Right atrium auricular region (tissue), 2 donors: ENCODE measurements at places on chromosomes 6 and 20. TPM values are rescaled to one million over a fixed set of nuclear protein-coding genes. Genes with fewer than 3 reads are reported as not detected.

GRCh38 chr20:51803148-51803854 lies 980 bp upstream of the SALL4 start:
- H3K27ac ChIP-seq = no peak overlapping the region
- H3K4me3 ChIP-seq = no peak overlapping the region
- peaks cover 7% of the 10 kb centered on the region for H3K27me3 ChIP-seq
- no peak for DNase-seq

DNA sequence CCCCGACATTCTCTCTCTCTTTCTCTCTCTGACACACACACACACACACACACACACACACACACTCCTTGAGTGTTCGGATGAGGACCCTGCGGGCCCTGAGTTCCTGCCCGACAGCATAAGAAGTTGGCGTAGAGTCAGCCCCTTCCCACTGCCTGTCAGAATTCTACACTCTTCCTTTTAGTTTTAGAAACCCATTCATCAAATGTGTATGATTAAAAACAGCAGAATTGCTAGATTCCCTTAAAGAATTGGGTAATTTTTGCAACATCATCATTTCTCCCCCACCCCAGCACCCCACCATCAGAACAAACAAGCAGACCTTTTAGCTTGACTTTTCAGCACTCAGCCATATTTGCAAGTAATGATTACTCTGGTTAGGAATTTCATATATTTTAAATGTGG lies 322.8 kb downstream of the FARS2 start:
- no peak overlapping the region for H3K27ac ChIP-seq
- H3K4me3 ChIP-seq = no peak overlapping the region
- no peaks in the 10 kb centered on the region for H3K27me3 ChIP-seq
- DNase-seq = no peak
- H3K36me3 ChIP-seq = no peaks in the 10 kb centered on the region

DNA sequence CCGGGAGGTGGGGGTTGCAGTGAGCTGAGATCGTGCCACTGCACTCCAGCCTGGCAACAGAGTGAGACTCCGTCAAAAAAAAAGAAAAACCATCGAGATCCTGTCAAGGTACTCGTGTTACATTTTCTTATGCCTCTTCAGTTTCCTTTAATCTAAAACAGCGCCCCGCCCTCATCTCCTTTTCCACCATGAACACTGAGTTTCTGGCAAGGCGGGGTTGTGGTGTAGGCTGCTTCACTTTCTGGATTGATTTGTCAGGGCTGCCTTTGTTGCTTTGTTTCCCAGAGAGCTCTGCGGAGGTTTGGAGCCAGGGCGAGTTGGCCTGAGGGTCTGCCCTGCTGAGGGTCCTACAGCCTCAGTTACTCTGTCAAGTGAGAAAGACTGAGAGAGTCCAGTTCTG lies 8.9 kb downstream of the ITPR3 start:
- H3K4me1 ChIP-seq = no peaks in the 10 kb centered on the region
- no peaks in the 10 kb centered on the region for H3K27me3 ChIP-seq
- H3K27ac ChIP-seq = no peak overlapping the region
- DNase-seq = no peak
- no peak overlapping the region for H3K4me3 ChIP-seq

GRCh38 chr20:44183282-44183681 lies 3.7 kb downstream of the JPH2 start:
- no peaks in the 10 kb centered on the region for H3K4me1 ChIP-seq
- peak overlapping the region; percentile 97 for H3K27ac ChIP-seq
- peak overlapping the region; percentile 79 for H3K4me3 ChIP-seq
- no peaks in the 10 kb centered on the region for H3K27me3 ChIP-seq
- DNase-seq = peak; percentile 18

DNA sequence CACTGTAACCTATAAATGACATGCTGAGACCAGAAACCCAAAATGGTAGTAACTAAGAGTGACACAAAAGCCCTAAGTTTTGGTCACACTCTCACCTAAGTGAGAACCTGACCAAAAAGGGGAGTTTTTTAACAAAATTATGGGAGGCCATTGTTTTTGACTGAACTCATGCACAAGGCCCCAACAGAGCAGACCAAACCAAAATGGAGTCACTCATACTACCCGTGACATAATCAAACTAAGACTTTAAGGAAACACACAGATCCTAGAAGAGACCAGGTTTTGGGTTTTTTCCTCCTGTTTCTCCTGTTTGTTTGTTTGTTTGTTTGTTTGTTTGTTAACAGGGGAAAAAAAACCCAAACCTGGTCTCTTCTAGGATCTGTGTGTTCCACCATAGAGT lies 49.2 kb upstream of the MRAP2 start:
- H3K36me3 ChIP-seq = no peaks in the 10 kb centered on the region
- H3K27me3 ChIP-seq = no peaks in the 10 kb centered on the region
- DNase-seq = no peak
- no peaks in the 10 kb centered on the region for H3K4me1 ChIP-seq
- no peak overlapping the region for H3K4me3 ChIP-seq

DNA sequence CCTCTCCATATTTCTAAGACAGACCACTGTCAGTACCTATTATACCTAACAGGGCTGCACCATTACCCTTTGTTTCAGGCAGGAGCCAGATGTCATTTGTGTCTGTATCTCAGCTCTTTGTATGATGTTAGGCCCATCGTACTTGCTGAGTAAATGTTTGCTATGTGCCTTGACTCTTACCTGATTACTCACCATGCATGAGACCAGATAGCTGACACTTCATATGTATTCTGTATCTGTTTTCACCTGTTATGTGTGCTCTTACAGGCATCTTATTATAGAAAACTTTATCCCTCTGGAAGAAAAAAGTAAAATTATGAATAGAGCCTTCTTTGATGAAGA lies 31.7 kb upstream of the ASXL1 start:
- H3K27me3 ChIP-seq = no peaks in the 10 kb centered on the region
- H3K4me3 ChIP-seq = no peak overlapping the region
- peaks cover 3% of the 10 kb centered on the region for H3K4me1 ChIP-seq
- DNase-seq = no peak

DNA sequence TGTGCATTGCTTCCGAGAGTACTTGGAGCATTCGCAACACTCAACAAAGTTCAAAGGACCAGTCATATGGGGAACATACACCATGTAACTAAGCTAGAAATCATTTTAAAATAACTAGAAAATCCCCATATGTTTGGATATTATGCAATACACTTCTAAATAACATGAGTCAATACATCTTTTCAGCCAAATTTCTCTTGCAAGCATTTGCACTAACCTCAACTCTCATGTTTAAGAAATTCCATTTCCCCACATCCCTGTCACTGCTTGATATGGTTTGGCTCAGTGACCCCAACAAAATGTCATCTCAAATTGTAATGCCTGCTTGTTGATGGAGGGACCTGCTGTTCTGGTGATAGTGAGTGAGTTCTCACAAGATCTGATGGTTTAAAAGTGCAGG lies 85.7 kb upstream of the CST7 start:
- no peaks in the 10 kb centered on the region for H3K4me1 ChIP-seq
- H3K4me3 ChIP-seq = no peak overlapping the region
- DNase-seq = no peak
- H3K36me3 ChIP-seq = no peaks in the 10 kb centered on the region
- H3K27me3 ChIP-seq = no peaks in the 10 kb centered on the region

- H3K36me3 ChIP-seq = no peaks in the 10 kb centered on the region
- peaks cover 27% of the 10 kb centered on the region for H3K4me1 ChIP-seq
- H3K4me3 ChIP-seq = no peak overlapping the region
- DNase-seq = no peak
- H3K27ac ChIP-seq = no peak overlapping the region
- no peaks in the 10 kb centered on the region for H3K27me3 ChIP-seq
Observed at GRCh38 chr6:24911796-24912382, 23.9 kb downstream of the RIPOR2 start.

The ERVFRD-1 gene
- not detected for total RNA-seq

The HDGFL1 gene
- total RNA-seq = not detected

The RPP40 gene
- total RNA-seq = 2.4 TPM

The BPIFB2 gene
- not detected for total RNA-seq

The GINS1 gene
- 0.33 TPM for total RNA-seq

The MYL9 gene
- total RNA-seq = 558 TPM
